ENCODE measurements at places on chromosomes 13 and 19.

DNA sequence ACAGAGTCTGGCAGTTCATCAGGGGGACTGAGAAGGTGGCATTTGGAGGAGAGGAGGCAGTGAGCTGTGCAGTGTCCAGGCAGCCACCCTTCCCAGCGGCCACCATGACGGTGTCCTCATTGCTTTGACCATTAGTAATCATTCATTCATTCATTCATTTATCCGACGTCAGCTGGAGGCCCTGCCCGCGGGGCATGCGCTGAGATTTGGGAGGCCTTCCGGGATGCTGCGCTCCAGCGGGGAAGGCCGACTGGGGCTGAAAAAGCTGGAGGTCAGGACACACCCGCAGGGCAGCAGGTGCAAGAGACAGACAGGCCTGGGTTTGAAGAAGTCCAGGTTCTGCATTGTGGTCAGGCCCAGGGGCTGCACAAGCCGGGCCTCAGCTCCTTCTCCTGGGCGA, 8.9 kb downstream of the TTYH1 start:
- no peak for DNase-seq

DNA sequence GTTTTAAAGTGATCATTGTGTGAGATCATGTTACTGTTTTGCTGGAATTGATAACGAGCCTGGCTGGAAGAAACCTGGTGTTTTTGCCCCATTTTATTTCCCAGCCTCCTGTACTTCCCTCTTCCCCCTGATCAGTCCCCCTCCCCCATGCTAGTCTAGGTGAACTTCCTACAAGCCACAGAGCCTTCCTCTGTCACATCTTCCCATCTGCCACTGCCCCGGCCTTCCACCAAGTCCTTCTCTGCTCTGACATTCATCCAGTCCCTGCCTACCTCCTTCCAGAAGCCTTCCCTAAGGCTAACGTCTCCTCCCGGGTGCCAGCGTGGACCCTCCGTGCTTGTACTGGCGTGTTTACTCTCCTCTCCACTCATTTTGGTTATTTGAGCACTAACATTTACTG, 14.3 kb downstream of the FARP1 start:
- no peak for DNase-seq

DNA sequence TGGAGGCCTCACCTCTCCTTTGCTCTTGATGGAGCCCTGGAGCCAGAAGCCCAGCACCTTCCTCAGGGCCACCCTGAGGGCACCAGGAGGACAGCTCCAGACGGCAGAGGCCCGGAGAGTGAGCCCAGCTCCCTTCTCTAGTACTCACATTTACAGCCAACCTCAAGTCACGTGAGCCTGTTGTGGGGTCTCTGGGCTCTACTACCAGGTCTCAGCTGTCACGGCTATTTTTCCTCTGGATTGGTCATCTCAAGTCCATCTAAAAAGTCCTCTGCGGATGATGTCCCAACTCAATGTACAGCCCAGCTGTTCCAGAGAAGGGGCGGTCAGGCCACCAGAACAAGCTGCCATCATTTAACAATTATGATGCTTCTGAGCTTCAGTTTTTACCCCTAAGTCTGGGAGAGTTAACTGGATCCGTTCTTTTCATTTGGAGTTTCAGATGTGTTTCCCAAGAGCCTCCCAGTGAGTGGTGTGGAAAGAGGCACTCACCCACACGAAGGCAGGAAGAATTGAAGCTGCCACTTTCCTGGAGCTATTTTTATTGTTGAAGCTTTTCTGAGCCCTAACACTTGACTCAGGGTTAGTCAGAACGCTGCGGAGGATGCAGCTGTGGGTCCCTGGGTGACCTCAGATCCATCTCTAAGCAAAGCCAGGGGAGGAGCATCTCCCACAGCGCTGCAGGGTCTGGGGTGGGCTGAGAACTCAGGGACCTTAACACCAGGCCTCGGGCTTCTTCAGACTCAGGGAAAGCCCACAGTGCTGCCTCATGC, 143.5 kb upstream of the UBL3 start:
- no peak for DNase-seq

DNA sequence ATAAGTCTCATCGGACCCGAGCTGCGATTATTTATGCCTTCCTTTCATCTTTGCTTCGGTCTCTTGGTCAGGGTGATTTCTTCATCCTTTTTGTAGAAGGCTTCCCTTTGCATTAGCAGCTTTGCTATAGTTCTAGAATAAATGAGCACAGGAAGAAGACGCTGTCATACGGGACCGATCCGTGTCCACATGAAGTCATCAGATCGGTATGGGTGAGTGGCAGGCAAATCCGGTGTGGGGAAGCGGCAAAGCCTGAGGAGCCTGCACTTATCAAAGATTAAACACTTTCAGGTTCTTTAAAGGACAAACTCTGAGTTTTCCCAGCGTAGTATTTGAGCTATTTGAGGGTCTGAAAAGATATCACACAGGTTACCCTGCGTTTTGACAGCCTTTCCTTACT, 119.3 kb downstream of the IRS2 start:
- peak; percentile 15 for DNase-seq

DNA sequence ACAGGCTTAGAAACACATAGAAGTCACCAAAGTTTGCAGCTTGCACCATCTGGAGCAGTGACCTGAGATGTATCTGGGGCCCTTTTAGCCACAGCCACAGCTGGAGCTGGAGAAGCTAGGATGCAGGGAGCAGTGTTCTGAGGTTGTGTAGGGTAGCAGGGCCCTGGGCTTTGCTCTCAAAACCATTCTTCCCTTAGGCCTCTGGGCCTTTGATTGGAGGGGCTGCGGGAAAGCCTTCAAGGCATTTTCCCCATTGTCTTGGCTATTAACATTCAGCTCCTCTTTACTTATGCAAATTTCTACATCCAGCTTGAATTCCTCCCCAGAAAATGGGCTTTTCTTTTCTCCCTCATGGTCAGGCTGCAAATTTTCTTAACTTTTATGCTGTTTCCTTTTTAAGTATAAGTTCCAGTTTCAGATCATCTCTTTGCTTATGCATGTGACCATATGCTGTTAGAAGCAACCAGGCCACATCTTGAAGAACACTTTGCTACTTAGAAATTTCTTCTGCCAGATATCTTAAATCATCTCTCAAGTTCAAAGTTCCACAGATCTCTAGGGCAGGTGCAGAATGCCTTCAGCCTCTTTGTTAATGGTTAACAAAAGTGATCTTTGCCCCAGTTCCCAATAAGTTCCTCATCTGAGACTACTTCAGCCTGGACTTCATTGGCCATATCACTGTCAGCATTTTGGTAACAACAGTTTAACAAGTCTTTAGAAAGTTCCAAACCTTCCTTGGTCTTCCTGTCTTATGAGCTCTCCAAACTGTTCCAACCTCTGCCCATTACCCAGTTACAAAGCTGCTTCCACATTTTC, 48.5 kb downstream of the NBEA start:
- no peak for DNase-seq

GRCh38 chr13:46992383-46992952, 95.6 kb upstream of the HTR2A start:
- DNase-seq, result peak; percentile 34

GRCh38 chr13:100589178-100589725, 663 bp upstream of the GGACT start:
- no peak for DNase-seq

GRCh38 chr13:38826182-38826813, 139.4 kb downstream of the FREM2 start:
- no peak for DNase-seq

- no peak for DNase-seq
Observed at GRCh38 chr13:73467125-73467524, 408.3 kb downstream of the KLF5 start.

GRCh38 chr13:113802090-113802531, 43.1 kb downstream of the TMEM255B start:
- peak; percentile 11 for DNase-seq

GRCh38 chr19:17944301-17944700, 11.5 kb downstream of the CCDC124 start:
- no peak for DNase-seq

- DNase-seq, result peak; percentile 27
Observed at GRCh38 chr19:5621945-5622464, 571 bp downstream of the SAFB2 start.

- DNase-seq, result no peak
Observed at GRCh38 chr13:23703246-23703860, 133.1 kb downstream of the TNFRSF19 start.

- DNase-seq, result no peak
Observed at GRCh38 chr13:64505336-64505910, 2724.7 kb downstream of the PCDH9 start.

- DNase-seq, result no peak
Observed at GRCh38 chr13:33577007-33577406, 240.9 kb upstream of the RFC3 start.

GRCh38 chr19:4064149-4064495, 2.6 kb downstream of the ZBTB7A start:
- no peak for DNase-seq

DNA sequence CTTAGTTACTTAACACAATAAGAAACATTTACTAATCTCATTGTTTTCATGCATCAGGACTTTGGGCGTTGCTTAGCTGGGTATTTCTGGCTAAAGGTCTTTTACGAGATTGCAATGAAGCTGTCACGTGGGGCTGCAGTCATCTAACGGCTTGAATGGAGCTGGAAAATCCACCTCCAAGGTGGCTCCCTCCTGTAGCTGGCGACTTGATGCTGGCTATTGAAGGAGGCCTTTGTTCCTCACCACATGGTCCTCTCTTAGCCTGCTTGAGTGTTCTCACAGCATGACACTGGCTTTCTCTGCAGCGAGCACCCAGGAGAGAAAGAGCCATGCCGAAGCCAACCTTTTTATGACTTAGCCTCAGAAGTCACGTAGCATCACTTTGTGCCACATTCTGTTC, 92.0 kb downstream of the NHLRC3 start:
- DNase-seq, result no peak

GRCh38 chr13:48531416-48532255, 1.2 kb downstream of the RCBTB2 start:
- DNase-seq, result no peak

DNA sequence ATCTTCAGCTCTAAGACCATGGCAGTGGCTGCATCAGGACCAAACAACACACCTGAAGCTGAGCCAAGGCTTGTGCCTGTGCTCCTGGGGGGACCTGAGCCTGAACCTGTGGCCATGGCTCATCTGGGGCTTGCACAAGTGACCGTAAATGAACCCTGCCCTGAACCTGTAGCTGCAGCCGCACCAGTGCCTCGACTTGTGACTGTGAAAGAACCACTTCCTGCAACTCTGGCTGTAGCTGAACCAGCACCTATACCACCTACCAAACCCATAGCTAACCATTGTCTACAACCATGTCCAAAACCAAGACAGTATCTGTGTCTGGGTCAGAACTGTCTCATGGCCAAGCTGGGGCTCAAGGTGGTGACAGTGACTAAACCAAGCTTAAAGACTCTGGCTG, 28.2 kb upstream of the SDHAF1 start:
- DNase-seq, result no peak

- DNase-seq, result no peak
Observed at GRCh38 chr19:15072930-15073647, 8.9 kb upstream of the OR1I1 start.

DNA sequence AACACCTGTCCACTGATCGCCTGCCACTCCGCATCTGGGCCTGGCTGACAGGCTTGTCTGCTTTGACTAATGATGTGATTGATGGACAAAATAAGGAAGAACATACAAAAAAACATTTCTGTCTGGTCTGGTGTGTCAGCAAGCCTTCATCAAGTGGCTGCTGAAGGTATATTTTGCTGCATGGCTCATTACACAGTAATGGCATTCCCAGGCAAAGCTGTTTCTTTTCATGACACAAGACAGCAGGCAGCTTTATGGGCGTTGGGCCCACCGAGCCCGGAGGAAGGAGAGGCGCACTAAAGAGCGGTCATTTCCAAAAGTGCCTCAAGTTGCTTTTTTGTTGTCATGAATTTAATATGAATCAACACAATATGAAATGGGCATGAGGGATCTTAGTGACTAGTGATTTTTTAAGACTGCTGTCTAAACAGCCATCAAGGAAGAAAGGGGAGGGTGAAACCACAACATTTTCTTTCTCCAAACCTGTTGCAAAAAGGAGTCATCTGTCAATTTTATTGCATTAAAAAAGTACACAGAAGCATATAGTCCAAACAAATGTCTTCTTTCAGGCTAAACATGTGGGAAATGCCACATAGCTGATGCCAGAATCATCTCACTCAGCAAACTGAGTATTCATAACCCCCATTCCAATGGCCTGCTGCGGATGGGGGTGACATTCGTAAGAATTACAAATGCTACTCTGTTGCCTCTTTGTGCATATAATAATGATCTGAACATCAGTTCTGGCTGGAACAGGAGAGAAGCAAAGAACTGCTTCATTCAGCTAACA, 476.6 kb downstream of the ZNF536 start:
- no peak for DNase-seq

GRCh38 chr19:39430675-39431593, 4.8 kb downstream of the RPS16 start:
- no peak for DNase-seq

- DNase-seq, result no peak
Observed at GRCh38 chr13:50529154-50529882, 314.2 kb downstream of the DLEU7 start.

DNA sequence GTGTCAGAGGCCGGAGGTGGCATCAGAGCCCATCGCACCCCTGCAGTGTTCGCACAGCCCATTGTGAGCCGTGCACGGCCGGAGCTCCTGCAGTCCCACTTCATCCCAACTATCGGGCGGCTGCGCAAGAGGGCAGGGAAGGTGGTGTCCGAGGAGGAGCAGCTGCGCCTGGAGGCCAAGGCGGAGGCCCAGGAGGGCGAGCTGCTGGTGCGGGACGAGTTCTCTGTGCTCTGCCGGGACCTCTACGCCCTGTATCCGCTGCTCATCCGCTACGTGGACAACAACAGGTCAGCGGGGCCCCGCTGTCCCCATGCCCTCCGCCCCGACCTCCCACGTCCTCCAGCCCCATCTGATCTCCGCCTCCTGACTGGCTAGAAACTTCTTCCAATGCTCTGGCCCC, 85.7 kb downstream of the RYR1 start:
- no peak for DNase-seq

GRCh38 chr19:12774588-12775555, at the start of gene HOOK2:
Gene HOOK2, minus strand, starts transcription at chr19:12775552. Its CDS starts 103 bp downstream, at chr19:12775449.
- no peak for DNase-seq

- peak; percentile 12 for DNase-seq
Observed at GRCh38 chr13:90420683-90421082, 926.8 kb upstream of the MIR17HG start.

DNA sequence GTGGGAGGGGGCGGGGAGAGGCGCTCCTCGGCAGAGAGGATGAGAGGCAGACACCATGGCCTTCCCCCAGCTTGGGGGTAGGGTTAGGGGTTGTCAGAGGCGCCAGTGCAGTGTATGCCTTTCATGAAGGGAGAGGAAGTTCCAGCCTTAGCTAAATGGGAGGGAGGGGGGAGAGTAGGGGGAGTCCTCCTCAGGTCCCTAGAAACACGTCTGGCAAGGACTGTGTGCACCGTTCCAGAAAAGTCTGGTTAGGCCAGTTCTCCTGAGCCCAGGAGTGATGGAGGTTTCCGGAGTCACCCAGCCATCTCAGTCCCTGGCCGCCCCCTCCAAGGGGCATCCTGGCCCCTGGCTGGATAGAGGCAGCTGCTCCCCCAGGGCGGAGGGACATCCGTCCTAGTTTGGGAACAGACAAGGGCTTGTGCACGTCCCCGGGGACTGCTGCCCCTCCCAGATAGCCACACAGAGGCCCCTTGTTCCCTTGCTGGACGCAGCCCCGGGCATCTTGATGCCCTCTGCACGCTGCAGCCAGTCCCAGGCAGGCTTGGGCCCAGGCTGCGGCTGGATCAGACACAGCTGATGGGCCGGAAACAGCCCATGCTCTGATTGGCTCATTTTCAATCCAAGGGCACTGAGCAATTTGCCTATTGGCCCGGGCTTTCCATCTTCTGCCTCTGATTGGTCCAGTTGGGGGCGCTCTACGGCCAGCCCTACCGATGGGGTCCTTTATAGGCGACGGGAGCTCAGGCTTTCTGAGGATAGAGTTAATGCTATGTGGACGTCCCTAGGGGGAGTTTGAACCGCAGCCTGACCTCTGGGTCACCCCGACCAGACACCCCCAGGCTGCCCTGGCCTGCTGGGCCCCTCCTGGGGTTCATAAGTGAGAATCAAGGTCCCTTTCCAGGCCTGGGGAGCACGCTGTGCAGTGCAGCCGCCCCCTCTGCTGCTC, 3.8 kb downstream of the S1PR2 start:
- no peak for DNase-seq
